ENCODE measurements at places on chromosomes 3 and 15.

DNA sequence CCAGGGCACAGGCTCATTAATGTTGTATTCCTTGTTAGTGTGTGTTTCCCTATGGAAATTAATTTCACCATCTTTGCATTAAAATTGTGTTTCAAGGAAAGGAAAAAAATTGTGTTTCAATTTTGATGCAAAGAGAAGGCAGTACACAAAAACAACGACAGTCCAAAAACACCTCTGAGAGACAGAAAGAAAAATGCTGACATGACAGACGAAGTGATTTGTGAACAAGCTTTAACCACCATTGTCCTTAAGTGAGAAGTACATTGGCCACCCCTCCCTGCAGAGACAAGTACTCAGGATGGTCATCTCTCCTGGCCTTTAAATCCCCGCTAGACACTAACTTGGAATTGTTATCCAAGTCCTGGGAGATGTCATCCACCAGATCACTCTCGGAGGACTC is 50.2 kb upstream of the MTMR10 start:
- DNase-seq, result no peak

GRCh38 chr3:130950124-130950523 is 56.2 kb downstream of the ATP2C1 start:
- DNase-seq, result no peak

- no peak for DNase-seq
Observed at GRCh38 chr15:44188795-44189194, 6.3 kb downstream of the FRMD5 start.

DNA sequence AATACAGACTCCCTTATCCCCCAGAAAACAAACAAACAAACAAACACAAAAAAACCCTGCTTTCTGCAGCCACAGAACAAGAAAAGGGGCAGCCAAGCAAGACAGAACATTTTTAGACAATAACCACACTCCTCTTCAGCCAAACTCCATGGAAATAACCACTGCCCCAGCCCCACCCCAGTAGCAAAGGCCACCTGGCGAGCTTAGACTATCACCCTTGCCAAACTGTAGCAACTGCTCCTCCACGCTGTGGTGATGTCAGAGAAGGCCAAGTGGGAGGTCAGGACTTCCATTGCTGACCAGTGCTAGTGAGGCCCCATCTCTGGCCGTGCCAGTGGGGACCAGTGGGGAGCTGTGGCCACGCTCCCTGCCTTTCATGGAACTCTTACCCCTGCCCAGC is 60.3 kb upstream of the CHRNA7 start:
- no peak for DNase-seq

GRCh38 chr15:80317389-80318182 is 65.6 kb upstream of the CTXND1 start:
- no peak for DNase-seq

- DNase-seq, result no peak
Observed at GRCh38 chr3:193225302-193226125, 15.5 kb upstream of the PLAAT1 start.
